ENCODE measurements at places on chromosomes 12 and 14.

GRCh38 chr14:101518611-101519473 lies 42.5 kb upstream of the DIO3 start:
- no peak for DNase-seq

- no peak for DNase-seq
Observed at GRCh38 chr12:68468036-68468435, 135.9 kb upstream of the MDM1 start.

DNA sequence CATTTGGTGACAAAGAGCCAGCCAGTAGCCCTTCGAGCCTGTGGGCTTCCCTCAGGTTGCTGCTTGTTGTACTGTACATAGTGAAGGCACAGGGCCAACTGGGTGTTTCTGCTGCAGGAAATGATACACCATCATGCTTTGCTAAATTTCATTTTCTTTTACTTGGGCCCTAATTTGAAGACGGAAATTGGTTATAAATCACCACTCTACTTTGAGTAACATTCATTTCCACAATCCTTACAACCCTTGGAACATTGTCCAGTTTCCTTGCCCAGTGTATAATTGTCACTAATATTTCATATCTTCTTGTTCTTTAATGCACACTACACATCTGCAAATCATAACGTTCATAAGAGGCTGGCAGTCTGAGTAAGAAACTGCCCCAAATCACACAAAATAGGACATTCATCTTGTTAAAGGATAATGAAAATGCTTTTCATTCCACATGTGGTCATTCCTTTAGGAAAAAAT lies 30.2 kb downstream of the MSRB3 start:
- no peak for DNase-seq

GRCh38 chr12:3717283-3717898 lies 35.5 kb downstream of the CRACR2A start:
- DNase-seq: no peak

DNA sequence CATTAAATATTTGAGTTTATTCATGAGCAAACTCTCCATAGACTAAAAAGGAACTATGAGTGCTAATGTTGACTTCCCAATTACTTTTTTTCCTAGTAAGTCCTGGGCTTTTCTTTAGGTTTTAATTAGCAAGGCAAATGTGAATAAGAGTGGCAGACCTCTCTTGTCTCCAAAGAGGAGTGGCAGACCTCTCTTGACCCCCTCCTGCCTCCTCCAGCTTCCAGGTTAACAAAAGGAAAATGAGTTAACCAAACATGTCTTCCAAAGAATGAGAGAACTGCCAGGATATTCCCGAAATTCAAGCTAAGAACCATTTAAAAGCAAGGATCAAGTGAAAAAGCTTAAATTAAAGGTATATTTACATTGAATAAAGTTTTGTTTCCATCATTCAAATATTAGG lies 253.2 kb downstream of the MDGA2 start:
- no peak for DNase-seq

DNA sequence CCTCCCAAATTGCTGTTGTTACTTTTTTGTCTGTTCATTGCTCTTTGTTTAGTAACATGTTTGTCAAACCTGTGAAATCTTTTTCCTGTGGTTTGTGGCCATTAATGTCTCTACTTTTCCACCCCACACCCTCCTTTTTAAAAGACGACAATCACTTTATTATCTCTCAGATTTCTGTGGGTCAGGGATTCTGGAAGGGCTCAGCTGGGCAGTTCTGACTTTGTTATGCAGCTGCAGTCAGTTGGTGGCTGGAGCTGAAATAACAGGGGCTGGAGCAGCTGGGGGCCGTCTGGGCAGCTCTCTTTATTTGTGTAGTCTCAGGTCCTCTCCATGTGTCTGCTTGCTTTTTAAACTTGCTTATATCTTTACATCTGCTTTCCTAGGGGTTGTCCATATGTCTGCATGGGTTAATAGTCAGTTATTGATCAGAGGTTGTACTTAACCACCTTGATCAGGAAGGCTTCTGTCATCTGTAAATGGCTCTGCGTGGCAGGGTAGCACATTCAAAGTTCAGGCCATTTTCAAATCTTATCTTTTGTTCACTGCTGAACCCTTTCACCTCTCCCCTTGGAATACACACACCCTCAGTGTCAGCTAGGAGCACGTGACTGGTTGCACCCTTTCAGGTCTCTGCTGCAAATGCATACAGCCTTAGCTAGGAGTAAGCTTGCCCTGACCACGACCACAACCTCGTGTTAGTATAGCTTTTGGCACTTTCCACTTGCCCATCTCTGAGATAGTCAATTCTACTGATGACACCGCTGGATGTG lies 27.9 kb downstream of the BORCS5 start:
- no peak for DNase-seq

DNA sequence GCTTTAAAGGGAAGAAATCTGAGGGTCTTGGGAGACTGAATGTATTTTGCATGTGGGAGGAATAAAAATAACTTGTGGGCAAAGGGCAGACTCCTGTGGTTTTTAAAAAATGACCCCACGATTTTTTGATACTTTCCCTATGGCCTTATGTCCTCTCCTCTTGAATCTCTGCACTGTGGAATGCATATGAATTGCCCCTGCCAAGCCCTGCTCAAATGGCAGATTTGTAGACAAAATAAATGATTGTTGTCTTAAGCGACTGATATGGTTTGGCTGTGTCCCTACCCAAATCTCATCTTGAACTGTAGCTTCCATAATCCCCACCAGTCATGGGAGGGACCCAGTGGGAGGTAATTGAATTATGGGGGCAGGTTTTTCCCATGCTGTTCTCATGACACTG lies 223.8 kb downstream of the DACT1 start:
- no peak for DNase-seq

GRCh38 chr14:104563742-104564615 lies 15.6 kb upstream of the C14orf180 start:
- peak; percentile 99 for DNase-seq

DNA sequence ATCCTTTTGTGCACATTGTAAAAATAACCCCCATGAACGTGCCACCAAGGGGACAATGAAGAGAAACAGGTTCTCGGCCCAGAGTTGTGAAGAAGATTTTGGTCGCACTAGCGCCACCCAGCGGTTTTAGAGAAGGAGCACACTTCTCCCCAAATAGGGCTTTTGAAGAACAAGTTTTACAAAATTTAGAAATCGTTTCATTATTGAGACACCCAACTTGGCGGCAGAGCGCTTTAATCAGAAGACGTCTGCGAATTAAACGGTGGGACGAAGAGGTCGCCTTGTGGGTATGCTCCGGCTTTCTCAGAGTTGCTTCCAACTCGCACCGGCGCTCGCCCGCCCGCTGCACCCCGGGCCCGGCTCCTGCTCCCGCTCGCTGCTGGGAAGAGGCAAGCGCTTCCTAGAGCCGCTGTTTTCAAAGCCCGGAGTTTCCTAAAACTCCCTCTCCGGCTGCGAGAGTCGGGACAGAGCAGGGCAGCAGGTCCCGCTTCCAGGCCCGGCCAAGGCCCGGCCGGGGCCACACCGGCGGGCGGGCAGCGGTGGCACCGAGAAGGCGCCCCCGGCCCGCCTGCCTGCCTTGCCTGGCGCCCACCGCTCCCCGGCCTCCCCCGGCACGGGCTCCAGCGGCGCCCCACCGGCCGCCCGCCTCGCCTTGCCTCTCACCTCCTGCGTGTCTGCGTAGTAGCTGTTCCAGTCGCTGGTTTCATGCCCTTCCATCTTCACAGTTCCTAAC lies 645 bp downstream of the FOXA1 start:
- no peak for DNase-seq

DNA sequence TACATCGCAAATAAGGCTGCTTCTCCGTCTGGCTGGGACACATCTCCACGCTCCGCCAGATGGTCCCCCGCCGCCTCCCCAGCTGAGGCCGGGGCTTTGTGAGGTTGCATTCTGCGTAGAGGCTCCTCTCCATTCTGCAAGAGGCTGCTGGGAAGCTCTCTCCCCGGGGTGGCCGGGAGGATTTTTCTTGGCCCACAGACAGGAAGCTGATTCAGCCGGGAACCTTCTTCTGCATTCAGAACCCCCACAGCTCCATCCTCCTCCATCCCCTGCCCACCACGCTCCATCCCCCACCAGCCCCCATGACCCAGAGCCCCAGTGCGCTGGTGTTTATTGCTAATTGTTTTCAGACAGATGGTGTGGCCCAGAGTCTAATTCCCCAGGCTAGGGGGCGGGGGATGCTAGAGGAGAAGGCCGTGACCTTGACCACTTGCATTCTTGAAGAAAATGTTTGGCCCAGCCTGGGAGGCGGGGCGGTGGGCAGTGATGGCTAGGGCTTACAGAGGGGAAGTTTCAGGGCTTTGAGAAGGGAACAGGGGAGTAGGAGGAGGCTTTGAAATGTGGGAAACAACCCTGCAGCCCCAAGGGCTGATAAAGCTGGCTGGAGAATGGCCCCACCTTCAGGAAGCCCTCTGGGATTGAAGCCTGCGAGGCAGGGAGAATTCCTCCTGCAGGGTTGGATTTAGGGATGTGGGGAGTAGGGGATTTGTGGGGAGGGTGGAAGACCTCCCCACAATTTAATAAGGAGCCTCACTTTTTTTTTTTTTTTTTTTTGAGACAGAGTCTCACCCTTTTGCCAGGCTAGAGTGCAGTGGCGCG lies 88.5 kb upstream of the NCOR2 start:
- DNase-seq: no peak

GRCh38 chr12:107411792-107412535 lies 273.6 kb upstream of the PWP1 start:
- DNase-seq: no peak

DNA sequence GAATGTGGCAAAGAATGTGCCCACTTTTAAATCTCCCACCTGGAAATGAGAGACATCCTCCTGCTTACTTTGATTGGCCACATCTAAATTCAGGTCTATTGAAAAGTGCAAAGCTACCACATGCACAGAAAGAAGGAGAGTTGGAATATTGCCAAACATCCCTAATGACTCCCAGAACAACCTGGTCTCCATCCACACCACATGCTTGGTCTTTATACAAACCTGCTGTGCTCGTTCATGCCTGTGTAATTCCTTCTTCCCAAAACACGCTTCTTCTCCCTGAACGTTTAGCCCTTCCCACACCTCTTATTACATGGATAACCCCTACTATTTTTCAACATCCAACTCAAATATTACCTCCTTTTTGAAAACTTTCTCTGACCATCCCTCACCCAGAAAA lies 66.2 kb upstream of the BCL2L14 start:
- no peak for DNase-seq

DNA sequence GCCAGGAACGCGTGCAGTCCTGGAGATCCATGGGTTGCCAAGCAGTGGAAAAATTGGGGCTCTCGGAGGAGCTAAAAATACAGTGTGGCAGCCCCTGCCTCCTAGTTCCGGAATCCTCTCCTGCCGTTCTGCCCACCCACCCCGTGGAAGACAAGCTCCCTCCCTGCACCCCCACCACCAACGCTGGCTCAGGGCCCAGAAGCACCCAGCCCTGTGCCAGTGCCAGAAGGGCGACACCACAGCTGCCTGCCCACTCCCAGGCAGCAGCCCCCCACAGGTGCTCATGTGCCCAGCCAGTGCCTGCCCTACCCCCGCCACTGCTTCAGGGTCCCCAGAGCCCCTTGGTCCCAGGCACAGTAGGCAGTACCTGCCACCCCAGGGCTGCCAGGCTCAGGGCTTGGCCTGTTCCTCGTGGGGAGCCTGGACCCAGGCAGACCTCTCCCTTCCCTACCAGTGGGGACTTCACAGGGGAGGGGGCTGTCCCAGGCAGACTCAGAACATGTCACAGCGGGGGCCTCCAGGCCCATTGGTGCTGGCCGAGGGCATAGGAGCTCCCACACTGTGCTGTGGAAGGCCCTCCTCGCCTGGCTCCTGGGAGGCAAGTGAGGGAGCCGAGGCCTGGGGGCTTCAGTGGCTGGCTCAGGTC lies 7.4 kb downstream of the INF2 start:
- no peak for DNase-seq

DNA sequence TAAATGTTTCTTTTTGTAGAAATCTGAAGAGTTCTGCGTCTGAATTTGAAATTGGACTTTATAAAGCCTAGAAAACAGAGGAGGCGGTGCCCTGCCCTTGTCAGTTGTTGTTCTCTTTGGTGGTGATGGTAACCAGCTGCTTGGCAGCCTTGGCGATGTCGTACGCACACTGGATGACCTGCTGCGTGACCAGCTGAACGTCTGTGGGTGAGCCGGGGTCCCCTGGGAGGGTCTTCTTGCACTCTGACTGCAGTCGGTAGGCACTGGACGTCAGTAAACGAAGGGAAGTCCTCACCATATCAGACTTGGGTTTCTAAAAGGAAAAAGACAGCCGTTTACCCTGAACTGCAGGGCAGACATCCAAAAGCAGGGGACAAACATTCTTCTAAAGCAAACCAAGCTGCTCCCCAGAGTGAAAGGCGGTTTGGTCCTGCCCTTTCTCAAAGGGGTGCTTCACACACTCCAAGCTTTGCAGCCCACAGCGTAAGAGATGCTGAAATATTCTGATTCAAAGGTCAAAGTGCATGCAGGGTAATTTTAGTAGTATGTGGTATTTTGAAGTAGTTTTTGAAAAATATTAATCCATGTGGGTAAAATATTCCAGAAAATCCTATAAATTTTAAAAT lies 32.9 kb downstream of the TCHP start:
- no peak for DNase-seq

DNA sequence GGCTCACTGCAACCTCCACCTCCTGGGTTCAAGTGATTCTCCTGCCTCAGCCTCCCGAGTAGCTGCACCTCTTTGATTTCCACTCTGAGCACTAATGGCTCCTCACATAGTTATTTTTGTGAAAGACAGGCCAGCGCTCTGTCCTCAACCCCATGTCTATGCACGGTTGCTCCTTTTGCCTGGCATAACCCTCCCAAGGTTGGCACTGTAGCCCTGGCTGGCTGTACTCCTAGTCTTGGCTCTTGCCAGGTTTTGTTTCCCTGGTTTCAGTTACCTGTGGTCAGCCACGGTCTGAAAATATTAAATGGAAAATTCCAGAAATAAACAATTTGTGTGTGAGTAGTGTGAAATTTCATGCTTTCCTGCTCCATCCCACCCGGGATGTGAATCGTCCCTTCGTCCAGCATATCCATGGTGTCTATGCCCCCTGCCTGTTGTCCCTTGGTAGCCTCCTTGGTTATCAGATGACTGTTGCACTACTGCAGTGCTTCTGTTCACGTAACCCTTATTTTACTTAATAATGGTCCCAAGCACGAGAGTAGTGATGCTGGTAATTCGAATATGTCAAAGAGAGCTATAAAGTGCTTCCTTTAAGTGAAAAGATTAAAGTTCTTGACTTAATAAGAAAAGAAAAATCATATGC lies 12.3 kb upstream of the DCD start:
- no peak for DNase-seq

- DNase-seq: no peak
Observed at GRCh38 chr12:110466791-110467190, 1.3 kb downstream of the GPN3 start.

DNA sequence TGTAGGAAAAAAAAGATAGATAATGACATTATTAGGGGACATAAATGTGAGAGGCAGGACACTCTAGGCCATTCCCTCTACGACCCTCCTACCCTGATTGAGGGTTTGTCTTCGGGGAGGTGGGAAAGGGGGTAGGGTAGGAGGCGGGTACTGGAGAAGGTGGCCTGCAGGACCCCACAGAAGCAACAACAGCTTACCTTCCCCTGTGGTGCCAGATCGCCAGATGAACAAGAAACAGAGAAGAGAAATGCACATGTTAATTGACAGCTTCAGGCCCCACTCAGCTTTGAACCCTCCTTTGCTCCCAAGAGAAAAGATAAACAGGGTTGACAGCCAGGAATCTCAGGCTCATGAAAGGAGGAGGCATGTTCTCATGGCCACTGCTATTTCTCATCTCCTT lies 4.8 kb downstream of the PHB2 start:
- DNase-seq: no peak

GRCh38 chr12:54602661-54603060 lies 14.2 kb upstream of the PPP1R1A start:
- DNase-seq: no peak

All from T47D (cell line).